ENCODE measurements at places on chromosomes 11 and 22.

DNA sequence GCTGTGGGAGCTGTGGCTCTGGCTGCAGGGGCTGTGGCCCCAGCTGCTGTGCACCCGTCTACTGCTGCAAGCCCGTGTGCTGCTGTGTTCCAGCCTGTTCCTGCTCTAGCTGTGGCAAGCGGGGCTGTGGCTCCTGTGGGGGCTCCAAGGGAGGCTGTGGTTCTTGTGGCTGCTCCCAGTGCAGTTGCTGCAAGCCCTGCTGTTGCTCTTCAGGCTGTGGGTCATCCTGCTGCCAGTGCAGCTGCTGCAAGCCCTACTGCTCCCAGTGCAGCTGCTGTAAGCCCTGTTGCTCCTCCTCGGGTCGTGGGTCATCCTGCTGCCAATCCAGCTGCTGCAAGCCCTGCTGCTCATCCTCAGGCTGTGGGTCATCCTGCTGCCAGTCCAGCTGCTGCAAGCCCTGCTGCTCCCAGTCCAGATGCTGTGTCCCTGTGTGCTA is 514 bp downstream of the KRTAP5-9 start:
- no peak for DNase-seq

DNA sequence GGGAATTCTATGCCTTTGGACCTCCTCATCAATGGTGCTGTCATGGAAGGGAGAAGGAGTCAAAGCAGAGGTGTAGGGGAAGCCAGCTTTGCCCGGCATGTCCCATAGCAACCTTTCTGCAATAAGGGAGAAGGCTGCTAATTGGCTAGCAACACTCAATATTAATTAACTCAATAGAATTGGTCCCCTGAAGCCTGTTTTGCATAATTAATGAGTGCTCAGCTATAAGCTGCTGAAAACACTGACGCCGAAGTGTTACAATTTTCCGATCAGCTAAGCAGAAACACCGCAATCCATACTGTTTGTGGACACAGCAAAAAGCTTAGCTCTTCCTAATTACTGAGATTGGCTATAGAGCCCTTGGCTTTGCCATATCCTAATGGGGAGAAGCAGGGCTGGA is 245.0 kb downstream of the CSNK2A3 start:
- no peak for DNase-seq

DNA sequence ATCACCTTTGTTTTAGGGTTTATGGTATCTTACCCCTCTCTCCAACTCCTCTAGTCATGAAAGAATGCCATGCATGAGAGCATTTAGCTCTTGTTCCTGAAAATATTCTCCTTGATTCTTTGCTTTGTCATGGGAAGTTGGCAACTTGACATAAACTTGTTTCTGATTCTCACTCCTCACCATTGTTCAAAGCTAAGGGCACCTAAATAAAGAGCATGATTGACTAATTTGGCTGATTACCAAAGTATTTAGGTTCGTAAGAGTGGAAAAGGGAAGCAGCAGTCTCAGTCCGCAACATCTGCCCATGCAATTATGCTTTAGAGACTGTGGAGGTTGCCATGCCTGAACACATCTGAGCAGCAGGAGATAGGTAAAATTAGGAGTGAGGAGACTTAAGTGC is 26.4 kb downstream of the OR52K1 start:
- no peak for DNase-seq

- DNase-seq: no peak
Measured at GRCh38 chr11:94150704-94151685, 22.4 kb downstream of the PANX1 start.

DNA sequence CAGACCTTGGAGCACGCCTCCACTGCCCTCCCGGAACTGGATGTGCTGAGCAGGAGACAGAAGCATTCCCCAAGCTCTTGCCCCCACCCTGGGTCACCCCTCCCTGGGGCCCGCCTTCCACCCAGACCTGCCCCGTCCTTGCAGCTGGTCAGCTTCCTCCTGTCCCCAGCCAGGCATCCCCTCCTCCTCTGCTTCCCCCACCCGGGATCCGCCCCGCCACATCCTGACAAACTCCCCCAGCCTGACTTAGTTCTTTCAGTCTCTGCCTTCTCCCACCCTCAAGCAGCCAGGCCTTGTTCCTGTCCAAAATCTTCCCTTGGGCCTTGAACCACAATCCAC is 1.1 kb upstream of the PLXNB2 start:
- no peak for DNase-seq

DNA sequence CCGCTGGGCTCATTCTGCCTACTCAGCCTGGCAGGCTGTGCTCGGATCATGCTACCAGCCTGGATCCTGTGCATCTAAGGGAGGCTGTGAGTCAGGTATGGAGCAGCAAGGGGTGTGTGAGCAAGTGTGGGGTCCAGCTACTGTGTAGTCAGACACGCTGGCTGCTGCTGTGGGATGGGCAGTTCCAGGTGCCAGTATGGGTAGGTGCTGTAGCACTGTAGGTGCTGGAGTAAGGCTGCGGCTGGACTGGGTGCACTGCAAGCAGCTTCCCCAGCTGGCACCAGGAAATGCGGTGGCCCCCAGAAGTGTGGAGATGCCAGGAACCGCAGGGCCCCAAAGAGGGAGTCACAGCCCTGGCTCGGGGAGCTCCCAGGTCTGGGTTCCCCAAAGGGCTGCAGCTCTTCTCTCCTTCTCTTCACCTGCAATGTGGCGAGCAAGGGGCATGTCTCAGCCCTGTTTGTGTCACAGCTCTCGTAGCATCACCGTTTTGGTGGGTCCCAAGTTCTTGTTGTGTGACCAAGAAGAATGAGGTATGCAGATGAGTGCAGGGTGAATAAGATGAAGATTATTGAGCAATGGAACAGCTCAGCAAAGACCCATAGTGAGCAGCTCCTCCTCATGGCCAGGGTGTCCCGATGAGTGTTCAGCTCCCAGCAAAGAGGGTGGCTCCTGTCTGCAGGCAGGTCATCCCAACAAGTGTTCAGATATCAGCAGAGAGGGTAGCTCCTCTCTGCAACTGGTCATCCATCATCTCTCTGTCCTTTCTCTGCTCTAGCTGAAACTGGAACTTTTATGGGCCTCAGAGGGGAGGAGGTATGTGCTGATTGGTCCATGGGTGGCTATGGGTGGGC is 462.9 kb downstream of the TBC1D22A start:
- DNase-seq: no peak

GRCh38 chr11:130217133-130218031 is 57.8 kb downstream of the ST14 start:
- DNase-seq: no peak

DNA sequence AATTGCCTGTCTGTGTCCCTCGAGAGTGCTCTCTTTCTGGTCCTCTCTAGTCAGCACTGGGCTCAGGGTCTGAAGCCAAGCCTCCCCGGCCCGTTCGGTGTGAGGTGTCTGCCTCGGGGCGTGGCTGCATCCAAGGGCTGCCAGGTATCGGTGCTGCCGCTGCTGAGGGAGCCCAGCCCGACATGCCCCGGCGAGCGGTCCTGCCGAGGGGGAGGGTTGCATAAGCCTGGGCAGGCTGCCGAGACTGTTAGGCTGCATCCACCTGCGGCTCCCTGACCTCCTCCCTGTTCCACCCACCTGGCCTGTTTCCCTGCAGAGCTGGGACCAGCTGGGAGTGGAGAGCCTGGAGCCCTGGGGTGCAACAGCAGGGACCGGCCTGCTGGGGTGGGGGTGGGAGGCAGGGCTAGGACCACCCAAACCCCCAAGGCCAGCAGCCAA is 6.3 kb downstream of the OVOL1 start:
- DNase-seq: no peak

DNA sequence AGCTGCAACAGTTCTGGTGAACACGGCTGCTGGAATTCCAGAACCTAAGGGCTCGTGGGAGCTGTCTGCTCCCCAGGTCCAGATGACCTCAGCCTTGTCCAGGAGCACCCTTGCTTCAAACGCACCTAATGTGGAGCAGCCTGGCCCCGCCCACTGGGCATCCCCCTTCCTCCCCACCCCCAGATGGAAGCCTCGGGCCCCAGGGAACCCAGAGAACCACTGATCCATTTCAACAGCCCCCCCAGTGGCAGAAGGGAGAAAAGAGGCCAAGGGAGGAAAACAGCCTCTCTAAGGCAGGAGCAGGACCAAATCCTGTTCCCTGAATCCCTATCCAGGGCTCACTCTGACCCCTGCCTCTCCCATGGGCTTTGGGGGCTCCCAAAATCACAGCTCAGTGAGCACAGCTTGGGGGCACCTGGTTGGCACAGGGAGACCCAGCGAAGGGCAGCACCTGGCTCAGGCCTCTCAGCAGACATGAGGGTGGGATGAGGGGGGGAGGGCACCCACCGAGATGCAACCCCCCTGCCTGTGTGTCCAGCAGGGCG is 1.2 kb downstream of the CYTH4 start:
- DNase-seq: peak; percentile 47

DNA sequence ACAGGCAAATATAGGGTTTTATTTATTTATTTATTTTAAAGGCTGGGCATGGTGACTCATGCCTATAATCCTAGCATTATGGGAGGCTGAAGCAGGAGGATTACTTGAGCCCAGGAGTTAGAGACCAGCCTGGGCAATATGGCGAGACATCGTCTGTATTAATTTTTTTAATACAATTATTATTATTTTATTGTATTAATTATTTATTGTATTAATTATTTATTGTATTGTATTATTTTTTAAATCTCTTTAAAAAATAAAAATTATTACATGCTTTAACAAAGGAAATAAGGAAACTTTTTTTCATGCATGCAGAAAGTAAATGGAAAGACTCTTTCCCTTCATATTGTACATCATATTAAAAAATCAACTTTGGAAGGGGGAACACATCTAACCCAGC is 3.5 kb downstream of the SCN3B start:
- no peak for DNase-seq

GRCh38 chr22:41699264-41700107 is at the start of gene MEI1:
Gene MEI1 (plus strand): TSS chr22:41699503. CDS start chr22:41699539, 36 bp downstream.
- DNase-seq: peak; percentile 88

DNA sequence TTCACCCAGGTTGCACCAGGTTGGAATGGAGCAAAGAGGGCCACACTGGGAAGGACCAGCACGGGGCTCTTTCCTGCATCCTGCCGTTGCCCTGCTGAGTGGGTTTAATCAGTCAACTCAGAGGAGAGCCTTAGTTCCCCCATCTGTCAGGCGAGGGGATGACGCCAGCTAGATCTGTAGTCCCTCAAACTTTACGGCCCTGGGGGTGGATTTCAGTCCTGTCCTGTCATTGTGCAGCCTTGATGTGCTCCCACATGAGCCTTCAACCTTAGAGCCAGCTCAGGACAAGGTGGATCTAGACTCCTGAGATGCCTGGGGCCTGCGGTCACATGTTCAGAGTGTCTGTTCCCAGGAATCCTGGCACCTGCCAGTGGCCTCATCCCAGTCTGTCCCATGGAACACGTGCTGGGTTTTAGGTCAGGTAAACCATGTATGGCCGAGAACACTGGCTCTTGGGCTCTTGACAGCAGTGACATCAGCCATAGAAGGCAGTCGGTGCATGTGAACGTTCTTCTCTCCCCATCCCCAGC is 104.3 kb downstream of the BCR start:
- no peak for DNase-seq

DNA sequence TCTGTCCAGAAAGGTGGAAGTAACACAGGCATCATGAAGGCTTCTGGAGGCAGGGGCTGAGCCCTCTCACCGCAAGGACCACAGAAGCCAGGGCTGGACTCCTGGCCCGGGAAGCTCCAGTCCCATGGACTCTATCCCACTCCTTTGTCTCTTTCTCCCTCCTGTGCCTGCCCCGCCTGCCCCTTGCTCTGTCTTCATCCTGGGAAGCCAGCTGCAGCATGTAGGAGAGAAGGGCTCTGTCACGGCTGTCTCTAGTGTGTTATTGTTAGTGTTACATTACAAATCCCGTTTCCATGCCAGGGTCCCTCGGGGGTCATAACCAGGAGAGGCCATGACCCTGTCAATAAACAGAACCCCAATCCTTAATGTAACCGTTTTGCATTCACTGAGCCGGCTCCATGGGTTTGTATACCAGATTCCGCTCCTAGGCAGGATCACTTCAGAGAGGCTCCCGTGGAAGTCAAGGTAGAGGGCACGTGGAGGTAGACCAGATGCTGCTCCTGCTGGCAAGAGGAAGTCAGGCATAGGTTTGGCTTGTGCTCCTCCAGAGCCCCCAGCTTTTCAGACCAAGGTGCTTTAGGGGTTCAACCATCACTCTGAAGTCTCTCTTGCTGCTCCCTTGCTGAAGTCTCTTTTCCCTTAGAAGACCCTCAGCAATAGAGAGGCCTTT is 293.2 kb downstream of the ETS1 start:
- no peak for DNase-seq

- no peak for DNase-seq
Measured at GRCh38 chr11:117010808-117011540, 87.3 kb downstream of the SIK3 start.

- DNase-seq: no peak
Measured at GRCh38 chr22:31872209-31872608, 72.1 kb upstream of the YWHAH start.

- DNase-seq: no peak
Measured at GRCh38 chr22:50711446-50712340, 26.3 kb upstream of the ACR start.

- DNase-seq: no peak
Measured at GRCh38 chr11:17021511-17021910, 7.3 kb upstream of the PLEKHA7 start.

DNA sequence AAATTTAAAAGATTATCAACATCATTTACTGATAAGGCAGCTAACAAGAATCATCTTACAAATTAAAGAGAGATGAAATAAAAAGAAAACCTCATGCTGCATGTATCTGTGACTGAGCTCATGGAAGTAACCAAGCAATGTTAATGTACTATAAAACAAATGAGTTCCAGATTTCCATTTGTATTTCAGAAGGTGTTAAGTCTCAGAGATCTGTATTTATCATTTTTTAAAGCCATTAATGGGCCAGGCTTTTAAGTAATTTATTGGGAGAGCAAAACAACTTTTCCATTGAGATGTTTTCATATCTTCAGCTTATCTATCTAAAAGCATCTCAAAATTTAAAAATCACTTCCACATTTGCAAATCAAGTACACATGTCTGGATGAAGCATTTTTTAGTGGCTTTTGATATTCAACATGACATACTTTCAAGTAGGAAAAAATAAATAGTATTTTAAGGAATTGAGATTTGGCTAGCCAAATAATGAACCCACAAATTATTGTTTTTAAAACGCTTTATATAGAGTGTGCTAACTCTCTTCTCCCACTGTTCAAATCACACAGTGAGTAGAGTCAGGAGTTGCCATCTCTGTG is 17.9 kb upstream of the BBOX1 start:
- DNase-seq: no peak

DNA sequence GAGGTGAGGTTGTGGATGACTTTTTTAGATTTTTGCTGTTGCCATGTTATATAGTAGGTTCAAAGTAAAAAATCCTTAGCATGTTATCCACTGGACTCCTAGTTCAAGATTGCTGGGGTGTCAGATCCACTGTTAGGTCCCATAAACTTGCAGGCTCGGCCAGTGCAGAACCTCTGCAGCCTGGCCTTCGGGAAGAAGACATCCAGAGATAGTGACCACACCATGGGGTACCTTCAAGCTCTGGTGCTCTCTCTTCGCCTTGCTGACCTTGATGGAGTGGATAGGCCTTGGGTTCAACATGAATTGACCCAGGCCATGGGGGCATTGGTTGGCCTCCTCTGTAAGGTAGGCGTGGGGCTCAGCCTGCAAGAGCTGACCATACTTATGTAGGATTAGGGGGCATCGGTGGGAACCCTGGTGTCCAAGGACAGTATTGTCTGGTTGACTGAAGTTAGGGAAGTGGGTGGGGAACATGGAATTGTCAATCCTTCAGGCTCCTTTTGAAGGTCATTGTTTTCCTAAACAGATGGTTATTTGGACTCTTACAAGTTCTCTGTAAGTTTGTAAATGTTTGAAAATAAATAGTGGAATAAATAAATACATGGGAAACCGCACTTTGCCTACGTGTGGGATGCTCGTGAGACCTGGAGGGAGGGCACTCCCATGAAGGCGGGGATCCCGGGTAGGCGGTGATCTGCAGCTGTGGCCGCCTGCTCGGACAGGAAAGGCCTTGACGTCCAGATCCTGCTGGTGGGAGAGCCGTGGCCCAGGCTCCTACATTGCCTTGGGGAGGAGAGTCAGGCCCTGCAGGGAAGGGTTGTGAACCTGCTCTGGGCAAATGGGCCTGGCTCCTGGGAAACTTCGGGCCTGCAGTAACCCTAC is 37.1 kb downstream of the BCR start:
- no peak for DNase-seq
